ENCODE measurements at places on chromosomes 7 and 10.

- DNase-seq, result no peak
These were observed 109.1 kb upstream of the PPIF start for GRCh38 chr10:79238158-79238520.

DNA sequence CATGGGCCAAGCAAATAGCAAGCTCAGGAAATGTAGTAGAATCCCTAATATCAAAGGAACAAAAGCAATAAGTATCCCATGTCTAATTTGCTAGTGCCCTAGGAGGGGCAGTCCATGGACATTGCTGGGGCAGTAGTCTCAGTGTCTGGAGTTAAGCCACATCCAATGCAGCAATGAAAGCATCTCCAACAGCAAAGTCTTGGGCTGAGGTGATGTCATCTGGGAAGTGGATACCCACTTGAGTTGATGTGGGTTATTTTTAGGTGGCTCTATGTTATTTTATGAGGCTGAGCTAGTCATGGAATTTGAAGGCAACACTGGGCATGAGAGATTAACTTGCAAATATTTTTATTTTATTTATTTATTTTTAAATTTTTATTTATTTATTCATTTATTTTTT, 540.0 kb downstream of the ETV1 start:
- no peak for DNase-seq

GRCh38 chr10:47022311-47023131, 111.3 kb downstream of the PTPN20 start:
- DNase-seq, result peak; percentile 8

DNA sequence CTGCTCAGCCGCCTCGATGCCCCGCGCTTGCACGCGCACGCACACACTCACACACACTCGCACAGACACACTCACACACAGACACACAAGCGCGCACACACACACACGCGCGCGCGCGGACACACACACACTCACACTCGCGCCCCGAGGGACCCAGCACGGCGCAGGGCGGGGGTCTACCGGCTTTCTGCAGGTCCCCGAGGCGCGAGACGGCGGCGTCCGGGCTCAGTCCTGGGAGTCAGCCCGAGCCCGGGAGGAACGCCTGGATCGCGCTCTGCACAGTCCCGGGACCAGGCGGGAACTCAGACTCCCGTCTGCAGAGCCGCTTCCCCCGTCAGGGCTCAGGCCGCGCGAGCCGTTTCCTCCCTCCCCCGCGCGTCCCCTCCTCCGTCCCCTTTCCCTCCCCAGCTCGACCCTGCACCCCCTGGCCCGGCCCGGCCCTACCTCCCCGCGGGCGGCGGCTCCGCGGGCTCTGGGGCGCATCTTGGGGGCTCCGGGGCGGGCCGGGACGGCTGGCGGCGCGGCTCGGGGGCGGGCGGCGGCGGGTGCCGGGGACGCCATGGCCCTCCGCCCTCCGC, 464 bp downstream of the DENND2A start:
- DNase-seq, result no peak

DNA sequence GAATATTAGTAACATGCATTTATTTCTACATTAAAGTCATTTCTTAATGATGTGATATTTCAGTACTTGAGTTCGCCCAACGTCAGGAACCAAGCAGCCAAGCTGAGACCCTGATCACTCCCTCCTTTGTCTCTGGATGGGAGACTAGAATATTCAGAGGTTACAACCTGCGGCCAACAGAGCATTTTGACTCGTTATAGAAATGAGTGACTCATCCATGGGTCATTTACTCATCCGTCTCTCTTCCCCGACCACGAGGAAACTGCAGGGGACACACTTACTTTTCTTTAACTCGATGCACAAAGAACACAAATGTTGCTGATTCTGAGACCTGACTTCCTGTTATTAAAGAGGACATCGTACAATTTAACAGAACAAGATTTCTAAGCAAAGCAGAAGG, 343.3 kb downstream of the FRMD4A start:
- no peak for DNase-seq

DNA sequence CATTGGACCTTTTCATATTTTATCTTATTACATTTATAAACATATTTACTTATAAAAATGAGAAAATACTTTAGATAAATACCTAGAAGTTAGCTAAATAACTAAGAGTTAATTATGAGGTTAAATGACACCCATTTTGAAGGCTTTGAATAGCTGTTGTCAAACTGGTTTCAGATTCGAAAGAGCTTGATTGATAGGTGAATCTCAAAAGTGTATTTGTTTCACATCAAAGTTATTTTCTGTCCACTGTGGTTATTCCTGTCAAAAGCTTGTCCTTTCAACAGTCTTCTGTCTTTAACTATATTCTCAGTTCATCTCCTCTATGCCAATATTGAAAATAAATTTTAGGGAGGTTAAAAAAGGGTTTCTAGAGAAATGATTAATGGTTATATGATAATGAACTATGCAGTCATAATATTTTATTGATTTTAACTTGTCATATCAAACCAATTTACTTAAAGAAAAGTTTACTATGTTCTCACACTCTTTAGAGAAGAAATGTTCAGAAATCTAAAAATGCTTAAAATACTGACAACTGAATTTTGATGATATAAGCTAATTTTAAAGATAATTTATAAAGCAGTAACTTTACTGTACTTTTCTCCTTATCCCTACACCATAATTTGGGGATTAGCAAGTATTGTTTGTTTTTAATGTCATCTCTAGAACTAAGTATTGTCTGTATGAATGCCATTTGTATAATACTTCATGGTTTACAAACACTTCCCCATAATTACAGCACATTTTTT, 72.0 kb upstream of the FOXP2 start:
- DNase-seq, result no peak

DNA sequence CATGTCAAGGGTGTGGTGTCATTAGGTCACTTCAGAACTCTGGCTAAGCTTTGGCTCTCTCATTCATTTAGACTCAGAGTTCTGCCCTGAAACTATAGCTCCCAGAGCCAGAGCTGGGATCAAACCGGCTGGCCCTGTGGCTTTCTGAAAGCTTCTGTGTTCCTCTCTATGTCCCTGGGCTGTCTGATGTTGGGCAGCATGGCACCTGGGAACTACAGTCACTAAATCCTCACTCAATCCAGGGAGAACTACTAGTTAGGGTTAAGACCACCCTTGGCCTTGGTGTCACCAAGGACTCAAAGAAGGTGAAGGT, 13.2 kb downstream of the ATG9B start:
- DNase-seq, result no peak
